ENCODE measurements at places on chromosomes 1 and 21.

DNA sequence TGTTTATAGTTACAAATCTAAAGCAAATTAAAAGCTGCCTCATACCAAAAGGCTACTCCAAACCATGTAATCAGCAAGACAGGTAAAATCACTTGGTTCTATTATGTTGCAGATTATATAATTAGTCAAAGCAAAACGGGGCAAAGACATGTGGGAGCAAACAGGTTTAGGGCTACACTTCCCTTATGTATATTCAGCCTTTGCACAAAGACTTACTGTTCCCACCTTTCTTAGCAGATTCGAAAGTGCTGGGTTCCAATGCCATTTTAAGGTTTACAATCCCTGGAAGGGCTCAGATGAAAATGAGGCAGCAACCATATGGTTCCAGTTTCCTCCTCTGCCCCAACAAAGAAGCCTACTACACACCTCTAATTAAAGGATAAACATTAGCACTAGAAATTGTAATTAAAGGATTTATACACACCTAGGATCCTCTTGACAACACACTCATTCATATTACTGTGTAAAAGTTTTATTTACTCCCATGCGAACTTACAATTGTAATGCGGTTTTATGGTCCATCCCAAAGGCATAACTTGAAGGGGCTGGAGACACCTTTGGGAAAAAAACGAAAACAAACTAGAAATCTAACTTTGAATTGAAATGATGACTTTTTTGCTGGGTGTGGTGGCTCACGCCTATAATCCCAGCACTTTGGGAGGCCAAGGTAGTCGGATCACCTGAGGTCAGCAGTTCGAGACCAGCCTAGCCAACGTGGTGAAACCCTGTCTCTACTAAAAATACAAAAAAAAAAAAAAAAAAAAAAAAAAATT lies 117.3 kb upstream of the PKN2 start:
- DNase-seq = no peak

DNA sequence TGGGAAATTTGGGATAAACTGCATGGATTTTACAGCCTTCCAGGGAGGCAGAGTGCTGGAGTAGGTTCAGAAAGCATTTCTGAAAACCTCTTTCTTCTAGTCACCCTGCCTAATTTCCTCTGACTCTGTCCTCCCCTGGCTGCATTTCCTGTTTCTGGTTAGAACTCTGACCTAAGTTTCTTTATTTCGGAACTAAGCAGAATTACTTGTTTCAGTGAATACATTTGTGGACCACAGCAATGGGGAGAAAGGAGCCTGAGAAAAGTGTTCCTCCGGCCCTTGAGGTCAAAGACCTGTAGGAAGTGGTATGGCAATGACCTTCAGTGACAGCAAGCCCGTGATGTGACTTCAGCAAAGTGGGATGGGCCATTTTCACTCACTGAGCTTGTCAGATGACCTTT lies 173.4 kb upstream of the RUNX1 start:
- no peak for DNase-seq

DNA sequence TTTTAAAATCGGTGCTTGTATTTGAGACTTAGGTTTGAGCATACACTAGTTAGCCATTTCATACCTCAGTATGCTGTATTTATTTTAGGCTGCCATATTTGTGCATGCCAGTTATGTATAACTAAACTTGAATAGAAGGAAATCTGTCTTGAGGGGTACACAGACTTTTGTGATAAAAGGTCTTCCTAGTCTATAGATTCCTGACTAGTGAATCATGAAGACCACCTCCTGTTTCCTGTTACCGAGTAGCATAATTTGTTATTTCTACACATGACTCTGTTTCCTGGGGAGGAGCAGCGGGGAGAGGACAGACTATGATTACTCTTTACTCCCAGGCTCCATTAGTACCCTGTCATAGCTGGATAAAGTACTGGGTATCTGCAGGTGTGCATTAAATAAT lies 316.8 kb upstream of the SNX7 start:
- DNase-seq = no peak

DNA sequence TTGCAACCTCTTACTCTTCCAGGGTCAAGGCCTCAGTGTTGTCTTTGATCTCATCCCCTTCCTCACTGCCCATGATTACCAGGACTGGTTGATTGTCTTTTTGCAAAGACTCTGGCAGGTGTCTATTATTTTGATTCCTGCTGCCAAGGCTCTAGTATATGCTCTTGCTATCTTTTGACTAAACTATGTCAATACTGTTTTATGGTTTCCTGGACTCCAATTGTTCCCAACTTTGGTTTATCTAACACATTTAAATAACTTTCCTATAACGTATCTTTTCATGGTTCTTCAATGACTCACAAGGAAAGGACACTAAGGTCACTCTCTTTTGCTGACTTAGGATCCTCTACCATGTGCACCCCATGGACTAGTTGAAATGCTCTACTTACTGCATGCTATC lies 141.5 kb downstream of the PTPRC start:
- no peak for DNase-seq

GRCh38 chr21:27703791-27704190 lies 736.9 kb upstream of the ADAMTS5 start:
- DNase-seq = no peak

DNA sequence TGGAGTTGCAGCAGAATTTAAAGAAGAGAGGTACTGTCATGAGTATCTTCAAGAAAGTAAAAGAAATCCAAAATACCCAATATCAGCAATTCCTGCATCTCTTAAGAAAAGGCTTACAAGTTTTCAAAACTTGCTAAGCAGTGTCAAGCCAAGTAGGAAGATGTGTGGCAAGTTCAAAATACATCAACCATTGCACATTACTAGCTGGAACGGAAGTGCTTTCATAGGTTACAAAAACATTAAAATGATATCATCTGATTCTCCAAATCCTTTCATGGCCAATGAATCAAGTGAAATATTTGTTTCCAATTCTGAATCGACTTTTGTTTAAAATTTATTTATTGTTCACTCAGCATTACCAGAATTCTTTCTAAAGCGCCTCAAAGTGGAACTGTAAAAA lies 5.7 kb upstream of the ABCA4 start:
- no peak for DNase-seq

DNA sequence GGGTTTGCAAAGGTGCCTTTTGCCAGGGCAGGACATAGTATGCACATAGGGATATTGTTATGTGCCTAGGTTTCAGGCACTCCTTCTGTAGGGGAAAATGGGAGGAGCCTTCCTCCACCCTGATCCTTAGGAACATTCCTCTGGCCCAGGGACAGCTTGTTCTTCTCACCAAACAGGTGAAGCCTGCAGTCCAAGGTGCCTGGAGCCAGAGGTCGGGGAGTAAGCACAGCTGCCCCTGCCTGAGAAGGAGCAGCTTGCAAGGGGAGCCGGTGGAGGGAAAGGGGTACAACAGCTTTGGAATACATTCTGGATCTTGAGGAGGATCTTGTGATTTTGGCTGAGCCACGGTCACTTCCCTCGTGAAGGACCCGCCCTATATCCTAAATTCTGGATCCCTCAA lies 82.4 kb upstream of the CD1D start:
- no peak for DNase-seq

GRCh38 chr1:212166644-212167043 lies 118.6 kb upstream of the PPP2R5A start:
- no peak for DNase-seq

DNA sequence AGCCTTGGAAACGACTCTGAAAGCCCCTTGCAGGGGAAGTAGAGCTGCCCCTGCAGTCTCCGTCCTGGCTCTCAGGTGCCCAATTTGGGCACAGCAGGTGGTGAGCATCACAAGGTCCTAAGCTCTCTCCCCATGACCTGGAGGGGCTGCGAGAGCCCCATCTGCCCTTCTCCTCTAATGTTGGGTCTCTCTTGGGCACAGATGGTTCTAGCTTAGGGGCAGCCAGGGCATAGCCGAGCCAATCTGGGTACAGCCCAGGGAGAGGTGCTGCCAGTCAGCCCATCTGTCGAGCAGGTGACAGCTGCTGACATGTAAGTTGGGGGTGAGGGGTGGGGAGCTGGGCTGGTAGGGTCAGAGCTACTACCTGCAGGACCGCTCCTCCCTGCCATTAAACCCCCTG lies 50.7 kb downstream of the SYT2 start:
- DNase-seq = no peak

DNA sequence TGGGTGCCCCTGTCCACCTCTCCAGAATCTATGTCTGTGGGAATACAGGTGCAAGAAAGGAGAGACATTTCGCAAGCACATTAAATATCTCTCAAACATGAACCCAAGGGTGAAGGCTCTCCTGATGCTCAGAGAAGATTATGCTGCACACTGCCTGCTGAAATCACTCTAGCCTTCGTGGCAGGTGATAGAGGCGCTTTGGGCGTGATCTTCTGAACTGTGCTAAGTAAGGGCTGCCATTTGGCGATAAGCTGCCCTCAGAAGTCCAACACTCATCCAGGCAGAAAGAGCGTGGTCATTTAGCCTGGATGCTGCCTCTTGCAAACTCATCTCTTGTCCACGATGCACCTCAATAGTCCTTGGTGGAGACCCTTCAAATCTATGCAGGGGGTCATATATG lies 241.9 kb downstream of the KAZN start:
- no peak for DNase-seq

GRCh38 chr21:45643021-45643980 lies at the start of gene PCBP3:
TSS of gene PCBP3 (plus strand) at chr21:45643725. CDS start at chr21:45850086, 206,361 bp downstream.
- DNase-seq = peak; percentile 98

GRCh38 chr1:34140011-34140676 lies 24.9 kb downstream of the CSMD2 start:
- DNase-seq = peak; percentile 4

DNA sequence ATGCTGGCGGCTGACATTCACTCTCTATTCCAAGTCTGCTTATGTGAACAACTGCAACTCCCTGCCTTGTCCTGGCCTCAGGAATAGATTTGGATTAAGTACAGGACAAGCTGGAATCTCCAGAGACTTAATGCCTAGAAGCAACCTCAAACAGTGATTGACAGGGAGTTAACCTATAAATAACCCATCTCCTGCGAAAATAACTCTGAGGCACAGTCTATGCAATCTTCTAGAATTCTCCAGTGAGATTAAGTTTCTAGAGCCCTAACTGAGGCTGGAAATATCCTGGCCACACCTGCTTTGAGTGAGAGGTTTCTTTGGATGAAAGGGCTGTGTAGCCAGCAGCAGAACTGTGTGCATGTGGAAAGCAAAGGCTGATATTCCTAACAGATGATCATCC lies 25.3 kb upstream of the ATP1A1 start:
- DNase-seq = no peak

GRCh38 chr1:202305168-202305567 lies 36.6 kb downstream of the UBE2T start:
- no peak for DNase-seq

GRCh38 chr1:209769171-209769904 lies 13.5 kb downstream of the TRAF3IP3 start:
- no peak for DNase-seq

- no peak for DNase-seq
Observed at GRCh38 chr1:248778906-248779305, 23.3 kb upstream of the LYPD8 start.

DNA sequence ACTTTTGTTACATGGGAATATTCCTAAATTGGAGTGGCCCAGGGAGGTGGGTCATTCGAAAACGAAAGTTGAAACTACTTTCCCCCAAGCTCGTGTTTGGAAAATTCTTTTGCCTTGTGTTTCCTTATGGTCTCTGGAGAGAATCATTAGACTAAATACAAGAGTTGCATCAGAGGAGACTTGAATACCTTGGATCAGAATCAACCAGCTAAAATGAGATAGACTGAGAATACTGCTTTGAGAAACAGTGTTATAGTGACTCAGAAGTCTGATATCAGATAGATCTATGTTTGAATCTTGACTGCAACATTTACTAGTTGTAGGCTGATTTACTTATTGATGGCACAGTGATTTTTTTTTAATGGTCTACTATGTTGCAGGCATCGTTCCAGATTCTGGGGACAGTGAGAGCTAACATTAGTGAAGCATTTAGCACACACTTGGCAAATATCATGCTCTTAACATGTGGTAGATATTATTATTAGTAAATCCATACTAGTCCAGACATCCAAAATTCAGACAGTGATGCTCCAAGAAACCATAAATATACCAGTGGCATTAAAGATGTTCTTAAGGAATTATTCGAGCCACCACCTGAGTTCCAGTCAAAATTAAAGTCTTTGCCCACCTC lies 12.9 kb upstream of the ACTN2 start:
- DNase-seq = no peak

GRCh38 chr1:54701996-54702395 lies 13.7 kb upstream of the TTC4 start:
- no peak for DNase-seq

- DNase-seq = peak; percentile 93
Observed at GRCh38 chr1:234899041-234899729, 229.5 kb downstream of the TOMM20 start.

GRCh38 chr1:1550591-1551432 lies 10.4 kb upstream of the TMEM240 start:
- no peak for DNase-seq

- DNase-seq = no peak
Observed at GRCh38 chr1:197923038-197923437, 5.9 kb downstream of the LHX9 start.

DNA sequence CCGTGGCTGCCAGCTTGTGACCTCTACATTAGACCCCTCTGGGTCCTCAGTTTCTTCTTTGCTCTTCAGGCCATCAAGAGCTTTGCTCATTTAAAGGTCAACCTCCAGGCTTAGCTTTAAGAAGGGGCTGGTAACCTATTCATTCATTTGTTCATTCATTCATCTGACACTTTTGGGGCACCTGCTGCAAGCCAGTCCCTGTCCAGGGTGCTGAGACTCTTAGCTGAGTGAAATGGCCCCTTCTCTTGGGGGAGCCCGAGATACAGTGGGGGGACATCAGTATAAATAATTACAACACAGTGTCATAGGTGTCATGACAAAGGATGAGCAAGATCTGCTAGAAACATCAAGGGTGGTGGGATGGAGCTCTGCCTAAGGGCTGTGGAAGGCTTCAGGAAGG lies 10.5 kb upstream of the TTC4 start:
- DNase-seq = no peak

DNA sequence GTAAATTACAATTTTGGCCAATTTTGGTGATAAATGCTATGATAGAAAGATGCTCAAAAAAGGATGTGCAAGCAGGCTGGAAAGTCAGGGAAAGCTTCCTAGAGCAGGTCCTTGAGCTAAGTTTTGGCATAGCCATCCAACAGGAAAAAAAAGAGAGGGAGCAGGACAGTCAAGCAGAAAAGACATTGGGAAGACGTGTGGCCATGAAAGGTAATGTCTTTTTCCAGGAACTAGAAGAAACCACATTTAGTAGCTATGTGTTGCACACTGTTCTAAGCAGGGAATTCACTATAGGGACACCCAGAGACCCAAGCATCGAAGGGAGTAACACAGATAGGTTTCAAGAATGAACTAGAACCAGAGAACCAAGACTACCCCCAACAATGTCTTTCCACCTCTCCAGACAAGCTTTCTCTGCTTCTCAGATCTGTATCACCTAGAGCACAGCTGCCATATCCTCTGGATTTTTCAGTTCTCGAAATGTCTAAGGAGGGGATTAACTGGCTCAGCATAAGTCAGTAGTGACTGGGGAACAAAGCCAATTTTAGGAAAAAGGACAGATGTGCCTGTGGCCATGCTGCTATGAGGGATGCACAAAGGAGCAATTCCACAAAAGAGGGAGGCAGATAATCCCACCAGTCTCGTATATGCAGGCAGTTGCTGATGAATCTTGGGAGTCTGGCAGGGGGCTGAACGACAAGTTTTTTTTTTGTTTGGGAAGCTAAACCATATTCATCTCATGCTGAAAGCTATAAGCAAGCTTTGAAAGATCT lies 97.1 kb upstream of the DAB1 start:
- DNase-seq = no peak

GRCh38 chr1:68329096-68329835 lies 96.9 kb upstream of the WLS start:
- no peak for DNase-seq

- DNase-seq = no peak
Observed at GRCh38 chr1:8663915-8664329, 153.5 kb downstream of the RERE start.

GRCh38 chr1:6180268-6180706 lies at the start of gene CHD5:
TSS of gene CHD5 (minus strand) at chr1:6180321. CDS start at chr1:6180023, 298 bp downstream.
- DNase-seq = peak; percentile 35
